ENCODE measurements at places on chromosomes 2 and 18. TPM values are rescaled to one million over a fixed set of nuclear protein-coding genes. Genes with fewer than 3 reads are reported as not detected.

Gene WNT6
- total RNA-seq, result not detected

Gene ERICH2
- 1.5 TPM for total RNA-seq

Gene AMER3
- 1.2 TPM for total RNA-seq

Gene GPR17
- not detected for total RNA-seq

Gene BCL11A
- total RNA-seq, result 15.7 TPM

Gene SLC4A5
- total RNA-seq, result 2.3 TPM

Gene ARHGAP15
- not detected for total RNA-seq

Gene DSG1
- not detected for total RNA-seq

GRCh38 chr2:240179941-240180666 is 39.6 kb upstream of the OTOS start:
- DNase-seq, result no peak
- no peaks in the 10 kb centered on the region for H3K4me1 ChIP-seq
- no peak overlapping the region for H3K4me3 ChIP-seq
- H3K27ac ChIP-seq, result no peak overlapping the region
- no peaks in the 10 kb centered on the region for H3K36me3 ChIP-seq

GRCh38 chr2:218129458-218130135 is 3.8 kb downstream of the CXCR2 start:
- H3K27ac ChIP-seq, result no peak overlapping the region
- H3K4me1 ChIP-seq, result peaks cover 4% of the 10 kb centered on the region
- DNase-seq, result peak; percentile 24
- H3K27me3 ChIP-seq, result no peaks in the 10 kb centered on the region
- H3K36me3 ChIP-seq, result no peaks in the 10 kb centered on the region

GRCh38 chr2:120052597-120052996 is 39.7 kb downstream of the EPB41L5 start:
- no peak for DNase-seq
- H3K36me3 ChIP-seq, result no peaks in the 10 kb centered on the region
- H3K4me3 ChIP-seq, result no peak overlapping the region
- no peak overlapping the region for H3K27ac ChIP-seq
- H3K27me3 ChIP-seq, result no peaks in the 10 kb centered on the region

DNA sequence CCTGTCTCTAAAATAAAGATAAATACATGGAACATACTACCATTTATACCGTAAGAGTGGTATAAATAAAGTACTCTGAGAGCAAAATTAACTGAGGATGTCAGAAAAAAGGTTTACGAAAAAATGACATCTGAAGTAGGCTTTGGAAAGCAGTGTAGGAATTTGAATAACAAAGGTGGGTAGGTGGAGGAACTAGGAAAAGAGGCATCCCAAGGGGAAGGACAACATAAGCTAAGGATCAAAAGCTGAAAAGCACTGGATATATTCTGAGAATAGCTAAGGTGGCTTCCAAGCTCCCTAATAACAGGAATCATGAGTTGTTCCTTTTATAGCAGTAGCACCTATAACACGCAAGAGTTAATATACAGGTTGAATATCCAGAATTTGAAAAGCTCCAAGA is 91.3 kb downstream of the BAZ2B start:
- DNase-seq, result no peak
- H3K4me3 ChIP-seq, result no peak overlapping the region
- H3K36me3 ChIP-seq, result no peaks in the 10 kb centered on the region
- H3K4me1 ChIP-seq, result no peaks in the 10 kb centered on the region
- H3K27me3 ChIP-seq, result no peaks in the 10 kb centered on the region

- no peak for DNase-seq
- no peaks in the 10 kb centered on the region for H3K36me3 ChIP-seq
- H3K27me3 ChIP-seq, result no peaks in the 10 kb centered on the region
- H3K27ac ChIP-seq, result no peak overlapping the region
- no peak overlapping the region for H3K4me3 ChIP-seq
These were observed 1143.6 kb upstream of the ACVR2A start for GRCh38 chr2:146701183-146701582.

GRCh38 chr2:8882094-8882493 is 44.7 kb upstream of the KIDINS220 start:
- no peaks in the 10 kb centered on the region for H3K36me3 ChIP-seq
- H3K4me3 ChIP-seq, result no peak overlapping the region
- peak; percentile 47 for DNase-seq

GRCh38 chr18:56086786-56087185 is 498.8 kb upstream of the TCF4 start:
- H3K4me1 ChIP-seq, result no peaks in the 10 kb centered on the region
- no peak overlapping the region for H3K4me3 ChIP-seq
- H3K27ac ChIP-seq, result no peak overlapping the region
- no peak for DNase-seq

GRCh38 chr2:48525269-48525943 is 4.5 kb upstream of the STON1 start:
- DNase-seq, result peak; percentile 85
- no peak overlapping the region for H3K27ac ChIP-seq
- H3K4me3 ChIP-seq, result no peak overlapping the region

- no peak overlapping the region for H3K27ac ChIP-seq
- H3K4me3 ChIP-seq, result no peak overlapping the region
- no peak for DNase-seq
- no peaks in the 10 kb centered on the region for H3K27me3 ChIP-seq
- no peaks in the 10 kb centered on the region for H3K36me3 ChIP-seq
These were observed 404.8 kb downstream of the LNPK start for GRCh38 chr2:175597286-175597685.

DNA sequence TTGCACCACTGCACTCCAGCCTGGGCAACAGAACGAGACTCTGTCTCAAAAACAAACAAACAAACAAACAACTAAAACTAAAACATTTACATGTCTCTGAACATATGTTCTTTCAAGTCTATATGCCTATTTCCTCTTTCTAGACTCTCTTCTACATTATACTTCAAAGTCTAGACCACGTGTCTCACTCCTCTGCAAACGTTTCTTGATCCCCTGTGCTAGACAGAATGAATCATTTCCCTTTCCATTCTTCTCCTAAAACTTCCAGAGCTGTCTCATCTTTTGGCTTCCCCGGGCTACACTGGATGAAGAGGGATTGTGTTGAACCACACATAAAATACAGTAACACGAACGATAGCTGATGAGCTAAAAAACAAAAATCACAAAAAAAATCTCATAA is 67.1 kb downstream of the BAZ2B start:
- no peak for DNase-seq
- H3K27ac ChIP-seq, result no peak overlapping the region
- H3K27me3 ChIP-seq, result no peaks in the 10 kb centered on the region
- no peaks in the 10 kb centered on the region for H3K36me3 ChIP-seq

- H3K4me3 ChIP-seq, result no peak overlapping the region
- DNase-seq, result no peak
- no peak overlapping the region for H3K27ac ChIP-seq
- H3K36me3 ChIP-seq, result no peaks in the 10 kb centered on the region
- H3K4me1 ChIP-seq, result no peaks in the 10 kb centered on the region
- H3K27me3 ChIP-seq, result no peaks in the 10 kb centered on the region
These were observed 230.4 kb downstream of the IKZF2 start for GRCh38 chr2:212921061-212921460.

GRCh38 chr2:73172963-73173362 is 29.4 kb upstream of the NOTO start:
- DNase-seq, result peak; percentile 11
- no peak overlapping the region for H3K27ac ChIP-seq
- H3K27me3 ChIP-seq, result peaks cover 67% of the 10 kb centered on the region
- no peaks in the 10 kb centered on the region for H3K36me3 ChIP-seq

GRCh38 chr2:201955231-201955630 is 78.4 kb upstream of the FZD7 start:
- peaks cover 81% of the 10 kb centered on the region for H3K27me3 ChIP-seq
- no peak overlapping the region for H3K4me3 ChIP-seq
- H3K27ac ChIP-seq, result no peak overlapping the region
- DNase-seq, result no peak
- no peaks in the 10 kb centered on the region for H3K36me3 ChIP-seq
- H3K4me1 ChIP-seq, result no peaks in the 10 kb centered on the region

GRCh38 chr2:139354518-139354917 is 574.3 kb upstream of the NXPH2 start:
- no peak for DNase-seq
- no peak overlapping the region for H3K4me3 ChIP-seq
- H3K4me1 ChIP-seq, result no peaks in the 10 kb centered on the region
- no peaks in the 10 kb centered on the region for H3K27me3 ChIP-seq

DNA sequence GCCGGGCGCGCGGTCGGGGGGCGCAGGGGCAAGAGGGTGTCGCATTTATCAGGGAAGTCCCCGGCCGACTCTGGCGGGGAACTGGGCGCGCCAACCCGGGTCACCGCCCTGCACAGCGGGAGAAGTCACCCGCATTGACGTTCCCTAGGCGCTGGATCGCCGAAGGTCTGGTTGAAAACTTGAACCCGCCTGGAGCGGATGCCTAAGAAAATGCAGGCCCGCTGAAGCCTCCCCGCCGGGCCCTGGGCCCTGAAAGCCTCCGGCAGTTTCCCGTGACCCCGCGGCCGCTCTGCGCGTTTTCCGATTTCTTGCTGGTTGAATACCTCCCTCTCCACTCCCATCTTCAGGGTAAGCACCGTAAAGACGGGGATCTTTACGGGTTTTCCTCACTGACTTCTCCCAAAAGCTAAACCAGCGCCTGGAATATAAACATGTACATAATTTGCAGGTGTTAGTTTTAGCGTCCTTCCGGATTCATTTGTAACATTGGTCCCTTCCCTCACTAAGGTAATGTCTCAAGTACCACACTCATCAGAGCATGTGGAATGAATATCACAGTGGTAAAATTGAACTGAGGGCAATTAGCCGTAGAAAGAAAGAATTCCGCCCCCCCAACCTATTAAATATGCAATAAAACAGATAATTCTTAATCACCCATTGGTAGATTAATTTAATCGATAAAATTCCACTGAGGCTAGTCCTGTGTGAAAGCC is 675 bp upstream of the SPIRE1 start:
- peaks cover 8% of the 10 kb centered on the region for H3K4me1 ChIP-seq
- peak overlapping the region; percentile 83 for H3K4me3 ChIP-seq
- no peaks in the 10 kb centered on the region for H3K36me3 ChIP-seq
- peak; percentile 59 for DNase-seq
- no peak overlapping the region for H3K27ac ChIP-seq

GRCh38 chr2:152562198-152562884 is 154.9 kb downstream of the PRPF40A start:
- no peak for DNase-seq
- H3K27ac ChIP-seq, result no peak overlapping the region
- no peaks in the 10 kb centered on the region for H3K36me3 ChIP-seq
- H3K4me1 ChIP-seq, result peaks cover 5% of the 10 kb centered on the region
- H3K4me3 ChIP-seq, result no peak overlapping the region

DNA sequence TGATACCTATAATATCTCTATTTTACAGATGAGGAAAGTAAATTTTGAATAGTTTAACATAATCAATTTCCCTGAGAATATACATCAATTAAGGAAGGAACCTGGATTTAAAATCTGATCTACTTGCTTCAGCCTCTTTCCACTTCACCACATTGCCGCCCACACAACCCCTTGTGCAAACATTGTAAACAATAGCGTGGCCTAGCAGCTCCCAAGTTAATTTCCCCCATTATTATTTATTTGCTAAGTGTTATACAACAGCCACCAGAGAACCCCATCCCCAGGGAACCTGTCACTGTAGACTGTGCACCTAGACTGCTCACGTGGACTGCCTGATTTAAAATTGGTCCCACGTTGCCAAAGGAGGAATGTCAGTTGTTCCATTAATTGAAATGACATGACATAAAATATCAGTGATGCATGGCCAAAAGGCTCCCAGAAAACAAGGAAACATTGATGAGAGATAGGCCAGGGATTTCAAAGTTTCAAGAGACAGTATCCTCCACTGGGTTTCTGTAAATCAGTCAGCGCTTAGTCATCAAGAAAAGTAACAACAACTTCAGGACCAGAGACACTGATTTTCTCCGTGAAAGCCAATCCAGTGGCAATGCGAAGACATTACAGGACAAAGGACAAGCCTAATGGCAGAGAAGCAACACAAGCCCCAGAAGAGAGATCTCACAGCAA is 41.3 kb downstream of the SCG2 start:
- no peaks in the 10 kb centered on the region for H3K4me1 ChIP-seq
- H3K4me3 ChIP-seq, result no peak overlapping the region
- no peak for DNase-seq
- H3K27me3 ChIP-seq, result no peaks in the 10 kb centered on the region
- H3K27ac ChIP-seq, result no peak overlapping the region

DNA sequence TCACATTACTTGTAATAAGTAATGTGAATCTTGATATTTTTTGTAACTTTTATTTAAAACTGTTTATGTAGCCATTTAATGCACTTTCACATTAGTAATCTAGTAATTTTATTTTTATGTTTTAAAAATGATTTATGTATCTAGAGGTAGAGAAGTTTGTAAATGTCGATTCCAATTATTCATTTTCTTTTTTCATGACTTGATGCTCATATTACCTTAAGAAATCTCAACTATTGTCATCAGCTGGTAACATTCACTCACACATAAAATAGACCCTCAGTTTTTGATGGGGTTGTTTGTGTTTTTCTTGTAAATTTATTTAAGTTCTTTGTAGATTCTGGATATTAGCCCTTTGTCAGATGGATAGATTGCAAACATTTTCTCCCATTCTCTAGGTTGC is 351.7 kb upstream of the CDH7 start:
- no peaks in the 10 kb centered on the region for H3K4me1 ChIP-seq
- H3K4me3 ChIP-seq, result no peak overlapping the region

DNA sequence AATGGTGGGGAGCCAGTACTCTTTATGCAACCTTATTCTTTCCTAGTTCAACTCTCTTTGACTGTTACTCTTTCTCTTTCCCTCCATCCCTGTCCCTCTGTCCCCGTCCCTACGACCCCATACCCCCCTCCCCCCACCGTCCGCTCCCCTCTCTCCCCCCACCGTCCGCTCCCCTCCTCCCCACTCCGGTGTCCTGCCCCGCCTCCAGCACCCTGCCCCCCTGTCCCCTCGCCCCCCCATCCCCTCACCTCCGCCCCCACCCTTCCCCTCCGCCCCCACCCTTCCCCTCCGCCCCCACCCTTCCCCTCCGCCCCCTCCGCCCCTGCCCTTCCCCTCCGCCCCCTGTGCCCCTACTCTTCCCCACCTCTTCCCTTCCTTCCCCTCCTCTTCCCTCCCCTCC is 128.4 kb downstream of the LPIN1 start:
- H3K27ac ChIP-seq, result no peak overlapping the region
- H3K27me3 ChIP-seq, result no peaks in the 10 kb centered on the region
- H3K4me1 ChIP-seq, result peaks cover 6% of the 10 kb centered on the region
- DNase-seq, result no peak
- H3K36me3 ChIP-seq, result no peaks in the 10 kb centered on the region
- H3K4me3 ChIP-seq, result no peak overlapping the region

DNA sequence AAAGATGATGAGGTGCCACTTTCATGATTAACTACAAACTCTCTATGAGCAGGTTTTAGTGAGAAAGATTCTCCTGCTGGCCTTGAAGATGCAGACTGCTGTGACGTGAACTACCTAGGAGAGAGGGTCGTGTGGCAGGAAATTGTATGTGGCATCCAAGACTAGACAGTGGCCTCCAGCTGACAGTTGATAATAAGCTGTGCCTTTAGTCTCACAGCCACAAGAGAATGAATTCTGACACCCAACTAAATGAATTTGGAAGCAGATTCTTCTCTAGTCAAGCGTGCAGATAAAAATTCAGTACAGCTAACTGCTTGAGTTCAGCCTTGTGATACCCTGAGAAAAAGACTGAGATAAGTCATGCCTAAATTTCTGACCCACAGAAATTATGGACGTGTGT is 169.0 kb upstream of the COL3A1 start:
- H3K27me3 ChIP-seq, result no peaks in the 10 kb centered on the region
- no peaks in the 10 kb centered on the region for H3K4me1 ChIP-seq
- DNase-seq, result no peak
- H3K27ac ChIP-seq, result no peak overlapping the region
